Natural killer cell (primary cell): ENCODE measurements at places on chromosomes 6 and 20. TPM values are rescaled to one million over a fixed set of nuclear protein-coding genes. Genes with fewer than 3 reads are reported as not detected.

GRCh38 chr20:37426106-37426505 lies 80.2 kb downstream of the SRC start:
- no peak for DNase-seq

- DNase-seq = no peak
These were observed 208.0 kb upstream of the PRND start for GRCh38 chr20:4513720-4514119.

- DNase-seq = no peak
These were observed 547 bp upstream of the ESR1 start for GRCh38 chr6:151806757-151807512.

DNA sequence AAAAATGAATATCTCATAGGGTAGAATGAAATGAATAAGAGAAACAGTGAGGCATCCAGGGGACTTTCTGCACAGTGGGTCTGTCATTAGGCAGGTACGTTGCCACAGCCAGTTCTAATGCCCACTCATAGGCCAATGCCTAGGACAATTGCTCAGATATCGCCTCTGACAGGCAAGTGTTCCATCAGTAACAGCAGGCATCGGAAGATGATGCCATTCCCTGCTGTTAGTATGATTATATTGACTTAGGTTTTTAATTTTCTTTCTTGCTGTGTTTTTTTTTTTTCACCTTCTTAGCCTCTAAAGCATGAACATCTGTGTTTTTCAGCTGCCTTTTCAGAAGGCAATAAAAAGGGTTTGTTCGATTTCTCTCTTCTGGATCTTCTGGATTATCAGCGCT lies 90.7 kb downstream of the PRL start:
- DNase-seq = no peak

DNA sequence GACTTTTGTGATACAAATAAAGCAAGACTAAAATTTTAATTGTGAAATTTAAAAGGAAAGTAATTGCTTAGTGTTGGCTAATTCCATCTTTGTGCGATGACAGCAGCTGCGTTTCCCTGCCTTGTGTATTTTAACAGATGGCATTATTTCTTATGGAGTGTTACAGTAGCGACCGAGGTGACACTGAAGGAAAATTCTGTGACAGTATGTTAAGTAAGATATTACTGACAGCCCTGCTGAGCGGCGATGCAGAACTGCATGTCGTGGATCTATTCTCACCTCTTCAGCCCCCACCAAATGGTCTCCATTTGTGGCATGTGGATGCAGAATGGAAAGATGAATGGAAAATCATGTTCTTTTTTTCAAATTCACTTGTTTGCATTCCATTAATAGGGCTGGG lies 289.4 kb downstream of the RNF144B start:
- no peak for DNase-seq

DNA sequence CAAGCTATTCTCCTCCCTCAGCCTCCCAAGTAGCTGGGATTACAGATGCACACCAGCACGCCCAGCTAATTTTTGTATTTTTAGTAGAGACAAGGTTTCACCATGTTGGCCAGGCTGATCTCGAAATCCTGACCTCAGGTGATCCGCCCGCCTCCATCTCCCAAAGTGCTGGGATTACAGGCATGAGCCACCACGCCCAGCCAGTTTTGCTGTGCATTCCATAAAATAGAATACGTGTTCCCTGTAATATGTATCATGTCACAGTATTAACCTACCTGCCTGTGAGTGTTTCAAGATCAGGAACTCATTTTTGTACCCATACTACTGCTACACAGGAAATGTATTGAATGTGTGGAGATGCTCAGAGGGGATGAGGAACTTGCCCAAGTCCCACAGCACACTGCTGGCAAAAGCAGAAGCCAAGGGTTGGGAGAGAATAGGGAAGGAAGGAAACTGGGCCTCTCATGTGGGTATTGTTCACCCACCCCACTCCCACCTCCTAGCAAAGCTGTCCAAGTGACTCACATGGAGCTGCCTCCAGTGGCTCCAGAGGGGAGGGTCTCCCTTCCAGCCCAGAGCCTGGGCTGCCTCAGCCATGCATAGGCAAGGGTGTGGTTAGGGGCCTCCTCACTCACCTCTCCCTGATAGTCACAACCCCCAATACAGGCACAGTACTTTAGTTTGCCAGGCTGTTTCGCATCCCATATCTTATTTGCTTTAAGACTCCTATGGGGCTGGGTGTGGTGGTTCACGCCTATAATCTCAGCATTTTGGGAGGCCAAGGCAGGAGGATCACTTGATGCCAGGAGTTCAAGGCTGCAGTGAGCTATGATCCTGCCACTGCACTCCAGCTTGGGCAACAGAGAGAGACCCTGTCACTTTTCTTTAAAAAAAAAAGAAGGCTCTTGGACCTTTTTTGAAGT lies 9.4 kb downstream of the HM13 start:
- no peak for DNase-seq

GRCh38 chr6:153272201-153272980 lies 141.3 kb upstream of the RGS17 start:
- DNase-seq = no peak

GRCh38 chr6:95249661-95250060 lies 327.7 kb upstream of the MANEA start:
- DNase-seq = no peak

GRCh38 chr6:72132851-72133250 lies 246.5 kb downstream of the RIMS1 start:
- DNase-seq = no peak

DNA sequence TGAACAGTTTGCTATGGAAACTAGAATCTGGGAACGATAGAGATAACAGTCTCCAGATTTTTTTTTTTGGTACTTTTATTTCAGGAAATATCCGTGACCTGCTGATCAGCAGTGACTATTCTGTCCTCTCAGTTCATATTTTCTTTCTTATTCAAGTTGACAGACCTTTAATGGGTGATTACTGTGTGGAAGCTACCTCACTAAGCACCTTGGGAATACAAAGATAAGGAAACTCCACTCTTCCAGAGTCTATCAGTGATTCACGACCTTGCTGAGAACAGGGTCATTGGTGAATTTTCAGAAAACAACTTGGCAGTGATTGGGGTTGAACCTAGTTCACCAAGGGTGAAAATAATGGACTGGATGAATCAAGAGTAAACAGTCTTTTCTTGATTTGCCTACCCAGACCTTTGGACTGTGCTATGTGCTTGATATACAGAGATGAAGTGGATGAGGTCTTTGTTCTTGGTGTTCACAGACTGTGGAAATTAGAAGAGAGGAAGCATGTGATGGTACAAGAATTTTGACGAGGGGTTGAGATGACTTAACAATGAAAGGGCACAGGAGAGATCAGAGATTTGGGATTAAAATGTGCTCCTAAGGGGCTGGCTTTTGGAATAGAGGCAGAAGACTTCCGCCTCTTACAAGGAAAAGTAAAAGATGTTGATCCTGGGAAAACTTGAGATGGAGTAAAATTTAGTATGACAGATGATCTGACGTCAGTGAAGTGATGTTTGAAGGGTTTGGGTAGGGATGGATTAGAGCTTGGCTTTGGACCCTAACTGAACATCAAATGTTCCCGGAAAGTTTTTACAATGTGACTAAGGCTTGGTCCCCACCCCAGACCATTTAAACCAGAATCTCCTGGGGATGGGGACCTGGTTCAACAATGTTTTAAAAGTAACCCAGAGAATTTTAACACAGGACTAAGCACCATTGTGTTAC lies 1.2 kb downstream of the KAT14 start:
- DNase-seq = no peak

DNA sequence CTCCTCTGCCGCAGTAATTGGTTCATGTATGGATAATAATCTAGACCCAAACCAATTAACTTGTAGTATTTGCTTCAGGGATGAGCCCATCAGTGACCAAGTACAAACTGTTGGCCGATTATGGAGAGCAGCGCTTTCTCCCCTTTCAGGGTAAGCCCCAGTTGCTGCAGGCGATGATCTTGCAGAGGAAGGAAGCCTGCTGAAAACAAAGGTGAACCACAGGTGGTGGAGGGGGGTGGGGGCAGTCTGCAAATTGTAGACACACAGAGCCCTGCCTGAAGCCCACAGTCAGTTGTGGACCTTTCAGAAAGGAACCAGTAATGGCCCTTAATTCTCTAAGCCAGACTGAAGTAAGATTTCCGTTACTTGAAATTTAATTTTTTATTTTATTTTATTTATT lies 167.9 kb upstream of the JARID2 start:
- no peak for DNase-seq

DNA sequence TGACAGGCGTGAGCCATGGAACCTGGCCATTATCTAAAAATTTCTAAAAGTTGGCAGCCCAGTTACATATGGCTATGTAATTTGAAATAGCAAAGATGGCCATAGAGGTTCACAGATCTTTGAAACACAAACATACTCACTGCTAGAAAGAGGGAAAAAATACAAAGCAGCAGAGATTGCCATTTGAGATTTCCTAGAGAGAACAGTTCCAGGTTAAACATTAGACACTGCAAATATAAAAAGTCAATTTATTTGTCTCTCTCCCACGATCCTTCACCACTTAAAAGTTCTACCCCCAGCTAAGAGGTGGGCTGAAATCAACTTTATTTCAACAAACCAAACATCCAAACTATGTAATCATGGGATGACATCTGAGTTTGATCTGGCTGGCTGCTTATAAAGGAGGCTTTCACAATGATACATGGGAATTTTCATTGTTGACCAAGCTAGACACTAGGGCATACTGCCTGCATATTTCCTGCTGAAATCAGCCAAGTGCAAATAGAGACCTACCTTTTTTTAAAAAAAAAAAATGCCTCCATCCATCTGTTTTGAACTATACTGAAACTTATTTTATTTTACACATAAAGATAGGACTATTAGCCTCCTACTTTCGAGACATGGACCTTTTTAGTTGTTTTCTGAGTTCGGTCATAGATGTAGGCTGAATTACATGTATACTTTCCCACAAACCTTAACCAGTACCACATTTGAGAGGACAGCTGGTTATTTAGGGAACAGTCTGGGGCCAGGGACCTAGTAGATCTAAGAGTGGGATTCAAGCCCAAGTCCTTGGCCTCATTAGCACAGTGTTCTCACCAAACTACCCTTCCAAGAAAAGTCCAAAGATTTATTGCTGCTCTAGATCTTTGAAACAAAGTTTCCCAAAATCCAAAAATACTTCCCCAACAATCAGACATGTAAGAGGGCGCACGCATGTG lies 16.6 kb downstream of the DCDC2 start:
- DNase-seq = no peak

GRCh38 chr6:1761477-1761877 lies 151.8 kb downstream of the FOXC1 start:
- DNase-seq = no peak

GRCh38 chr6:34922177-34922663 lies 33.2 kb downstream of the ANKS1A start:
- DNase-seq = no peak

- no peak for DNase-seq
These were observed 54.3 kb upstream of the TCF21 start for GRCh38 chr6:133834472-133835170.

GRCh38 chr6:165705941-165706340 lies 42.9 kb upstream of the PDE10A start:
- DNase-seq = no peak

DNA sequence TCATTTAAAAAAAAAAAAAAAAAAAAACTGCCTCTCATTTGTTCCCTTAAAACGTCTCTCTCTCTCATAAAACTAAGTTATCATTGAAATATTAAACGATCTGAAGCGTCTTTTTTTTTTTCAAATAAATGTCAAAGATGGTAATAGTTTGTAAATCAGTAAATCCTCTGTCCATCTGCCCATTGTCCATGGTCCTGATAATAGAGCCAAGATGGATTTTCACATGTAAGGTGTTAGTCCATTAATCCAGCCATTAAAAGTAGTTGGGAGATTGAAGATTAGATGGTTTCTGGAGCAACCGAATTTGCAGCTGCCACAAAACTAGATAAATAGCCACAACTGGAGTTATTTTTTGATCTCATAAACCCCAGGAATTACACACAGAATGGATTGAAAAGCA lies 145.8 kb upstream of the SNX9 start:
- no peak for DNase-seq

DNA sequence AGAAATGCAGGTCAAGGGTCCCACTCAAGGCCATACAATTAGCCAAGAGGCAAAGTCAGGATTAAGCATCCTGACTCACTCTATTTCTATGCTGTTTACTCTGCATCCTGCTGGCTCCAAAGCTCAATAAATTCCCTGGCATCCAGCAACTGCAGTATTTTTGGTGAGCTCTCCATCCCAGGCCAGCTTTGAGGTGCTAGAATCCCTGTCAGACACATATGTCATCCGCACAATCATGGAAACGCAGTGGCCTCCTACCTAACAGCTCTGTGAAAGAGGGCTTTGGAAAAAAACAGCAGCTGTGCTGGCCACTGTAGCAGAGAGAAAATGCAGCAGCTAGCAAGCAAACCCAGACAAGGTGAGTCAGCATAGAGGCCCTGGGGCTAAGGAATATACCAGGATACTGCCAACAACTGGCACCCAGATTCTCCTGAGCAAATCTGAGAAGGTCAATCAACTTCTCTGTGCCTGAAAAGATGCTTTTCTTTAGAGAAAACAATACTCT lies 58.4 kb downstream of the ANKEF1 start:
- DNase-seq = no peak

- no peak for DNase-seq
These were observed 114.8 kb upstream of the CD93 start for GRCh38 chr20:23200914-23201313.

- no peak for DNase-seq
These were observed 37.2 kb upstream of the TFB1M start for GRCh38 chr6:155351273-155352129.

DNA sequence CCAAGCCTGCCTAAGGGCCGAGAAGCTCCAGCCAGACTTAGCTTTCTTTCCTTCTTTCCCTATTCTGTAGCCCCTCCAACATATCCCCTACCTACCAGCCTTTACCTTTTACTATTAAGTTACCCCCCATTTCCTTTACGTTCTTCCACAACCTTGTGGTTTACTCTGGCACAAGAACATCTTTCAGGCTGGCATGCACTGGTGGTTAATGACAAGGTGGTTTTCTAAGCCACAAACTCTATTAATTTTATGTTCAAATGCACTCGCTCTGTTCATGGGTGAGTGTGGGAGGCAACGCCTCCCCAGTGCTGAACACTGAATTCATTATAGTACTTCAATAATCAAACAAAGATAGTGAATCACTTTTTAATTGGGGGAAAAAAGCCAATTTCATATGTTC lies 64.4 kb downstream of the TRERF1 start:
- DNase-seq = no peak

GRCh38 chr20:13101276-13101675 lies 92.5 kb downstream of the SPTLC3 start:
- DNase-seq = no peak

DNA sequence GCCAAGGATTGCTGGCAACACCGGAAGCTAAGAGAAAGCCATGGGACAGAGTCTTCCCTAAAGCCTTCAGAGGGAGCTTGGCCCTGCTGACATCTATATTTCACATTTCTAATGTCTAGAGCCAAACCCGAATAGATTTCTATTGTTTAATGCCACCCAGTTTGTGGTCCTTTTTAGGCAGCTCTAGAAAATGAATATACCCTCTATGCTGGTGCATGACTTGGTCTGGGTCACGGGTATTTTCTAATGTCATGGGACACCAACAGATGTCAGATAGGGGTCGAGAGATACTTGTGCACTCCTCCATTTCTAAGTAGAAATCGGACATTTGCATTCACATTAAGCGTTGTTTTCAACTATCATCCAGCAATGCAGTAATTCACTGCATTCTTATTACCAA lies 37.0 kb upstream of the SOX4 start:
- DNase-seq = no peak

GRCh38 chr6:34383656-34384320 lies 8.7 kb downstream of the NUDT3 start:
- DNase-seq = no peak

The EYA2 gene
- not detected for total RNA-seq

The BEND3 gene
- total RNA-seq = 1.6 TPM

The GPR63 gene
- 0.08 TPM for total RNA-seq

The POPDC3 gene
- not detected for total RNA-seq

The UST gene
- total RNA-seq = 11.9 TPM

The KIAA0408 gene
- 0.58 TPM for total RNA-seq

The LINC00237 gene
- total RNA-seq = not detected

The RHAG gene
- not detected for total RNA-seq
